ENCODE measurements at places on chromosomes 13 and 19. TPM values are rescaled to one million over a fixed set of nuclear protein-coding genes. Genes with fewer than 3 reads are reported as not detected.
A peak's percentile ranks its signal among the peaks of the same experiment; 100 is the strongest.

Gene SMIM17
- polyA plus RNA-seq = 1.2 TPM

Gene FAM124A
- 4.3 TPM for polyA plus RNA-seq

Gene CBLC
- 4.9 TPM for polyA plus RNA-seq

Gene TUBB4A
- 31.5 TPM for polyA plus RNA-seq

Gene ZNF723
- 0.12 TPM for polyA plus RNA-seq

Gene FFAR1
- polyA plus RNA-seq = 0.57 TPM

DNA sequence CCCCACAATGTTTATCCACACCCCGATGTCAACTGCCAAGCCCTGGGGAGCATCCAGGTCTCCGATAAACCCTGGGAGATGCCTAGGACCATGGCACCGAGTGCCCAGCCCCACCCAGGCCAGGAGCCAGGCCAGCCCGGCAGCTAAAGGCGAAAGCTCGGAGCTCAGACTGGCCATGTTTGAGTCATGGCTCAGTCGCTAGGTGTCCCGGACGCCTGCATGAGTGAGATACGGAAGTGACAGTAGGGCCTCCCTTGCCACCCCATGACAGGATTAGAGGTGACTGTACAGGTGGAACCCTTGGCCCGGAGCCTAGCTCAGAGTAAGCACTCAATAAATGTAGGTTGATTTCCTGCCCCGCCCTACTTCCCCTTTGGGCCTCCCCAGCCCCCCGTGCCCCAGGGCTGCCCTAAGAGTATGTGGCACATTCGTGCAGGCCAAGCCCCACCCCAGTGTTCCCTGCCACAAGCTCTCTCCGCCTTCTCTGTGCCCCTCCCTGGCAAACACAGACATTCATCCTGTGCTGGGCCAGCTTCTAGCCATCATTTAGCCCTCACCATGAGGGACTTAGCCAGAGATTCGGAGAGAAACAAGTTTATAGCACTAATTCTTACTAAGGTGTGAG lies 5.8 kb upstream of the TPM4 start:
- DNase-seq = no peak

DNA sequence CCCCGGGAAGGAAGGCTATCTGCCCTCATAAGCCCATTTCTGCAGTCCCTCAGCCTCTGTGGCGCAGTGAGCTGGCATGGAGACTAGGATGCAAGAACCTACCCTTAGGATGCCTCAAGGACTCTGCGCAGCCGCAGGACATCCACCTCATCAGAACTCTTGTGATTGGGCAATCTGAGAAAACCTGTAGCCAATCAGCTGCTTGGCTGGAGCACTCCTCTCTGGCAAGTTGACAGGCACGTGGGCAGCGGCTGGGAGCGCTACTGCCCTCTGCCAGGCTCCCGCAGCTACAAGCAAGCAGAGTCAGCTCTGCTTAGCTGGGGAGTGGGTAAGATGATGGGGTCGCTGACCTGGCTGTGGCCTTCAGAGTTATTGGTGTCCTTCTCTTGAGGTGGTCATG lies 1.5 kb upstream of the ECSIT start:
- DNase-seq = no peak

- DNase-seq = no peak
Observed at GRCh38 chr13:56400774-56401173, 739.9 kb upstream of the PRR20A start.

- no peak for DNase-seq
Observed at GRCh38 chr19:30158893-30159245, 213.3 kb upstream of the ZNF536 start.

GRCh38 chr13:110089815-110090214 lies 217.1 kb downstream of the COL4A1 start:
- no peak for DNase-seq

- DNase-seq = no peak
Observed at GRCh38 chr13:102261809-102262208, 140.0 kb downstream of the FGF14 start.

DNA sequence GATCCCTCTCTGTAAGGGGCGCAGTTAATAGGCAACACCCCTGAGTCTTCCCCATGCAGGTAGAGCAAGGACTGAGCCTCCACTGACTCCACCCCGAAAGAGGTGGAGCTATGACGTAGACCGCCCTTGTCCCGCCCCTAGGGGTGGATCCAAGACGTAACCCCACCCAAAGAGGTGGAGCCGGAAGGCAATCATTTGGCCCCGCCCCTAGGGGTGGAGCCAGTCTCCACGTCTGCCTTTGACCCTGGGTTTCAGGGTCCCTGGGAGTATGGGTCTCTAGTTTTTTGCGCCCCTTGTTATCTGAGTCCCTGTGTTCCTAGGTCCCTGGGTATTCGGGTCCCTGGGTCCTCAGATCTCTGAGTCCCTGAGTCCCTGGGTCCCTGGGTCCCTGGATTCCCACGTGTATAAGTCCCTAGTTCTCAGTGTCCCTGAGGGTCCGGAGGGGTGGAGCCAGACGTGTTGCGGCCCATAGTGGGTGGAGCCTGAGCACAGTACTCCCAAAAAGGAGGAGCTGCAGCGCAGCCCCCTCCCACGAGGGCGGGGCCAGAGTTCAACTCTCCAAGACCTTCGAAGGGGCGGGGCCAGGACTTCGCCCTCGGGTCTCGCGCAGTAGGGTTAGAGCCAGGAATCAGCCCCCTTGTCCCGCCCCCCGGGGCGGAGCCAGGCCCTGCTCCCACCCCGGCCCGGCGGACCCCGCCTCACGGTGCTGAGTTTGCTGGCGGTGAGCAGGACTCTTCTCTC lies 5.3 kb downstream of the DENND1C start:
- peak; percentile 69 for DNase-seq

DNA sequence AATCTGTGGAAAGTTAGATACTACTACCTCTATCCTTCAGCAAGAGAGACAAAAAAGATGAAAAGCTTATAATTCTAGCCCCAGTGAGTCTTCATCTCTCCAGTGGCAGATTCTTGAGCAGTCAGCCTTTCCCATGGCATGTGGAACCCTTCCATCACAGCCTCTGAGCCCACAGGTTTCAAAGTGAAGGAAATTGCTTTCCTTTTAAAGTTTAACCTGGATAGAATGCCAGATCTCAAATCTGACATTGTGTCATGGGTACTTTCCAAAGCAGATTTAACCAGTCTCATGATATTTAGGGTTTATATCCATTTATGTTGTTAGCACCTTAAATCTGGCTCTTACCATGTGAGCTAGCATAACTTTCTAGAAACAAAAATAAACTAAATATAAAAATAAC lies 39.3 kb downstream of the POLR1D start:
- DNase-seq = no peak

DNA sequence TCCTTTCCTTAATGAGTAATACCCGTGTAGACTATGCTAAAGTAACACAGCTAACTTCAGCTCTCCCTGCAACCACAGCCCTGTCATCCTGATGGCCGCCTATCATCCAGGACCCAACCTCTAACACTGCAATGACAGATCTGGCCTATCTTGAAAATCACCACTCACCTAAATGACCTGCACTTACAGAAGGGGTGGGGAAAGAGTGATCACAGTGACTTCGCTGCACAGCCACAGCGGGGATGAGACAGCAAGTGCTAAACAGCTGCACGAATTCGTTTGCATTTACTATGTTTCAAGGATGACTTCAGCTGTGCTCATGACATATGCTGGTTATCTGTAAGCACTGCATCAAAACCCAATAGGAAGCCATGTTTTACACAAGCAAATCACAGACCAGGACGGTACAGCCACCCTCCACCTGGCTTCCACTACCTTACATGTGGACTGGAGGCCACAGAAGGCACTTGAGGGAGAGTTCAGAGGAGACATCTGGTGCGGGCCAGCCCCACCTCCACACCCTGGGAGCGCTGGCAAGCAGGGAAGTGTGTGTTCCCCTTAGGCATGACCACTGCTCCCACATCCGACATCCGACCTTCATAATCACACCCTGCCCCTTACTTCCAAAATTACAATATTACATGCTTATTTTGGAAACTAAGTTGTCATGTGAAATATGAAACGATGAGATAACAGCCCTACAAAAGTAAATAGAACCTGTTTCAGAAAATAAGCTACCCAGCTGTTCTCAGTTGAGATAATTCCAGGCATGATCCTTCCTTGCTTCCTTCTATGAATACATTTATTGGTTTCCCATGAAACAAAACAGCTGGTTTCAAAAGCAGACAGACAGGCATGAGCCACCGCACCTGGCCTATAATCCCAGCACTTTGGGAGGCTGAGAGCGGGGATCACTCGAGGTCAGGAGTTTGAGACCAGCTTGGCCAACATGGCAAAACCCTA lies 95.7 kb downstream of the STK24 start:
- DNase-seq = no peak

- no peak for DNase-seq
Observed at GRCh38 chr19:8224394-8225145, 15.4 kb downstream of the CERS4 start.

DNA sequence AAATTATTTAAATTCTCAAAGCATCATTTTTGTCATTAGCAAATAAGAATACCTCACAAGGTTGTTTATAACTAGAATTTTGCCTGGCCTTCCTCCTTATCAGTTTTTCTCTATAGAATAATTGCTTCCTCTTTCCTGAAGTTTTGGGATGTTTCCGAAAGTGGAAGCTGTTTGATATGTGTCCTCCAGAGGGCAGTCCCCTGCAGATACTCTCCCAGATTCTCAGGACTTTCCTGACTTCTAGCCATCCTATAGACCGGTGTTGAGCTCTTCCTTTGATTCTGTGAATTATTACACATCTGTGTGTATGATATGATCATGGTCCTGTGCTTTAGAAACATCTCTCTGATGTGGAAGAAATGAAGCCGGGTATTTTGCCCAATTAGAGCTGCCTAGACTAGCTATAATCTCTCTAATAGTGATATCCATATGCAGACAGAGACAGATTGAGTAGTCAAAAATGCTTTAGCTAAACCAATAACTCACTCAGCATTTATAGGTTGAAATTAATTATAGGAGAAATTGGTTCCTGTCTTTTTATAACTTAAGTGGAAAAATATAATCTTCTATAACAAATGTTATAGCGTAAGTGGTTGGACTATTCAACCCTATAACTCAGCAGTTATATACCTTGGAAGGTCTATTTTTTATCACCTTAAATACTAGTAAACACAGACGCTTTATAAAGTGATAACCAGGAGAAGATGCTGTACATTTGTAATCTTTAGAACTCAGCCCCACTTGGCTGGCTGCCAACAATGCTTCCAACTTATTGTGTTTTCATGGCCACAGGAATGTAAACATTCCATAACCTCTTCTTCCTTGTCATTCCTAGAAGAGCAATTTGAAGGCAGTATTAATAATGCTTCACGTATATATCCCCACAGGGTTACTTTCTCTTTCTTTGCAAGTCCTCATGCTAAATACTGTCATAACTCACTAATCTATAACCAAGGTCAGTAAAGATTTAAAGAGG lies 201.0 kb upstream of the RXFP2 start:
- no peak for DNase-seq

DNA sequence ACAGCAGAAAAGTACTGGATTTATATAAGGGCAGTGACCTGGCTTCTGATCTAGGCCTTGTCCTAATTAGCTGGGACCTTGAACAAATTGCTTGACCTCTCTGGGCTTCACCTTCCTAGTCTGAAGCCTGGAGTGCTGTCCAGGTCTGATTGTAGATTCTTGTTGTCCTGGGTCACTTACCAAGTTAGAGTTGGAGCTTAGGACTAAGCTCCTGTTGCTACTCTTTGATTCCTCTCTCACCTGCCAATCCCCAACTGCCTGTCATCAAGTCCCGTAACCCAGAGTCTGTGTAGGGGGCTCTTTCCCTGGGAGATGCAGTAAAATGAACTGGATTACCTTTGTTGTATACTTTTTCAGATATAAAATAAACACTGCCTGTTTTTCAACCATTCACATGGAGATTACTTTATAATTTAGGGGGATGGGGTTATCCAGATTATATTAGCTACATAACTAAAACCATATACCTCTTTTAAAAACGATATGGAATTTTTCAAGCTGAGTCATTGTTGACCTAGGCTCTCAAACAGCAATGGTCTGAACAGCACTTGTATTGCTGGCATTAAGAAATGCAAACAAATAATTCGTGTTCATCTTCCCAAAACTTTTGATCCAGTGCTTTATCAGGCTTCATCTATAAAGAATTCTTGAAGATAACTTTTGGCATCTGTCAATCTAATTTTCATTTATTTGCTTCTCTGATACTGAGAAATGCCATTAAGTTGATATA lies 5.8 kb downstream of the ARHGAP35 start:
- DNase-seq = no peak

DNA sequence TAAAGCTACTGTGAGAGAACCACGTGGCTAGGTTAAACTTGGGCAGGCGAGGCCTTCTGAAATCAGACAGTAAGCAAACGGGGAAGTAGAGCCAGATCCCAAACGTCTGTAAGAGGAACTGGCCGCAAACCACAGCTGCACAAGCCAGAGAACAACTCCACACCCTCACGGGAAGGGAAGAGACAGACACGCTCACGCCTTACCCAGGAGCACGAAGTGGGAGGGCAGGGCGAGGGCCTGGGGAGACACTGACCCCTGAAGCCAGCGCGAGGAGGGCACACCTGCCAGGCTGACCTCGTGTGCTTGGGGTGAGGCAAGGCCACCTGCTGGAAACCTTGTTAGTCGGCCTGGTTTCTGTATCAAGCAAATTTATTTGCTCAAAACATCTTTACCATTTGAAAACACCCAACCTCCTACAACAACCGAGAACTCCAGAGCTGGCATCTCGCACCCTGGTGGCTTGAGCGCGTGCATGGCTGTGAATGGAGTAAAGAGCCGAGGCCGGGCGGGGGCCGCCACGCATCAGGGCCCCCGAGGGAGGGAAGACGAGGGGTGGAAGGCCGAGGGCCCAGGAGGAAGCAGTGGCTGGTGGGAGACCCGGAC lies 7.3 kb downstream of the POLR2E start:
- DNase-seq = no peak

DNA sequence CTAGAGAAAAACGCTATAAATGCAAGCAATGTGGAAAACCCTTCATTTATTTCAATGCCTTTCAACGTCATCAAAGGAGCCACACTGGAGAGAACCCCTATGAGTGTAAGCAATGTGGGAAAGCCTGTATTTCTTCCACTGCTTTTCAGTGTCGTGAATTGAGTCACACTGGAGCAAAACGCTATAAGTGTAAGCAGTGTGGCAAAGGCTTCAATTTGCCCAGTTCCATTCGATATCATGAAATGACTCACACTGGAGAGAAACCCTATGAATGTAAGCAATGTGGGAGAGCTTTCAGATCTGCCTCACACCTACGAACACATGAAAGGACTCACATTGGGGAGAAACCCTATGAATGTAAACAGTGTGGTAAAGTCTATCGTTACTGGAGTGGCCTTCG lies 27.4 kb downstream of the ZNF20 start:
- DNase-seq = no peak

DNA sequence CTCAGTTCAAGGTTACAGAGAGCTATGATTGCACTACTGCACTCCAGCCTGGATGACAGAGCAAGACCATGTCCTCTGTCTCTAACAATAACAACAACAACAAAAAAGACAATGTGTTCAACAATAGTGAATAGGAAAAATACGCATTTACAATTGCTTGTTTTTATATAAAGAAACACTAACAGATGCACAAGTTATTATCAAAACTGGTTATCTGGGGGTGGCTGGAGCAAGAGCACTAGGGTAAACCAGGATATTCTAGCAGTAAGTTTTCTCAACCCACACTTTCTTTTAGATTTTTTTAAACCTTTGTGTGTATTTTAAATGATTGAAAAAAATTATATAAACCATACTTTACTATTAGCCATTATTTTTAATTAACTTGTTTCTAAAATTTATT lies 33.1 kb downstream of the ZNF44 start:
- no peak for DNase-seq

All from right renal pelvis (tissue), 4 donors.